Panc1 (cell line): ENCODE measurements at places on chromosomes 12 and 14. TPM values are rescaled to one million over a fixed set of nuclear protein-coding genes. Genes with fewer than 3 reads are reported as not detected.

DNA sequence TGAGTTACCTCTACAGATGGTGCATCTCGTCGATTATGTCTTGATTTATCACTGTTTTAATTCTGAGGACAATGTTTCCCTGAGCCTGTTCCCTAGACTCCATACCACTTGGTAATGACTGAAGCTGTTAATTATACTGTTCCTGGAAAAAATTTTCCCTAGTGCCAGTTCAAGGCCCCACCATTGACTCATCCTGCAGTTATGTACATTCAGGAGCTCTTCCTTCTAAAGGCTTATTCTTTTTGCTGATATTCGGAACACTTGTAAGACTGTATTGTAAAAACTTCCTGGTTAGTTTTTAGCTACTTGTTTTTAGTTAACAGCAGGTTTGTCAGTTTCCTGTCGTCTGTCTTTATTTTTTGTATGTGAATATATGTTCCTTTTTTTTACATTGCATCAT is 30.4 kb upstream of the PPP2R5E start:
- H3K27ac ChIP-seq, result no peak overlapping the region
- no peaks in the 10 kb centered on the region for H3K27me3 ChIP-seq
- DNase-seq, result no peak
- H3K36me3 ChIP-seq, result no peaks in the 10 kb centered on the region
- no peaks in the 10 kb centered on the region for H3K4me1 ChIP-seq

GRCh38 chr12:85849344-85849743 is 13.1 kb upstream of the RASSF9 start:
- no peak overlapping the region for H3K4me3 ChIP-seq
- no peaks in the 10 kb centered on the region for H3K27me3 ChIP-seq
- no peaks in the 10 kb centered on the region for H3K4me1 ChIP-seq
- H3K27ac ChIP-seq, result no peak overlapping the region

- no peak for DNase-seq
- H3K4me3 ChIP-seq, result peak within 1 kb of the TSS; percentile 46
- no peak within 1 kb of the TSS for H3K27ac ChIP-seq
- peaks cover 22% of the 10 kb centered on the region for H3K4me1 ChIP-seq
- no peaks in the 10 kb centered on the region for H3K36me3 ChIP-seq
Measured at GRCh38 chr12:48004053-48004941, at the start of gene COL2A1. TSS of gene COL2A1 (minus strand) at chr12:48004476. CDS start at chr12:48004321, 155 bp downstream.

DNA sequence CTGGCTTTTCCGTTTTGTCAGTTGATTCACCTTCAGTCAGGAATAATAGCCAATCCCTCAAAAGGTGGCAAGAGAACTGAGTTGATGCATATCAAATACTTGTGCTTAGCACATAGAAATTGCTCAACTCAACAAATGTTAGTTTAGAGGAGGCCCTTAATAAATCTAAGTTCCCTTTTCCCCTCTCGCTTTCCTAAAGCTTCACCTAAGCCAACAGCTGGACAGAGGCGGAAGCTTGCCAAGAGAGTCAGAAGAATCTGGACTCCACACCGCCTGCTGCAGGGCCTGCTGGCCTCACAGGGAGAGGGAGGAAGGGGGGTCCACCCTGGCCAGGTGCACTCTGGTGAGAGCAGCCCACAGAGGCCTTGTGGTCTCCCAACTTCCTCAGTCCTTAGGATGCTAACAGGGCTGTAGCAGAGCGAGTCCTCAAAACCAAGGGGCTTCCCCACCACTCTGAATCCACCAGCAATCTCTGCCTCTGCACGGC is 213.1 kb downstream of the CHST11 start:
- H3K4me3 ChIP-seq, result no peak overlapping the region
- H3K4me1 ChIP-seq, result peaks cover 22% of the 10 kb centered on the region
- DNase-seq, result no peak
- H3K36me3 ChIP-seq, result no peaks in the 10 kb centered on the region
- no peaks in the 10 kb centered on the region for H3K27me3 ChIP-seq
- H3K27ac ChIP-seq, result no peak overlapping the region

- no peak overlapping the region for H3K4me3 ChIP-seq
- H3K36me3 ChIP-seq, result no peaks in the 10 kb centered on the region
- no peak for DNase-seq
- H3K27ac ChIP-seq, result no peak overlapping the region
Measured at GRCh38 chr14:38078393-38078792, 129.3 kb upstream of the SSTR1 start.

Gene ARHGDIB
- 1.6 TPM for total RNA-seq

Gene DLK1
- 0.69 TPM for total RNA-seq
